ENCODE measurements at places on chromosomes 6 and 20.

DNA sequence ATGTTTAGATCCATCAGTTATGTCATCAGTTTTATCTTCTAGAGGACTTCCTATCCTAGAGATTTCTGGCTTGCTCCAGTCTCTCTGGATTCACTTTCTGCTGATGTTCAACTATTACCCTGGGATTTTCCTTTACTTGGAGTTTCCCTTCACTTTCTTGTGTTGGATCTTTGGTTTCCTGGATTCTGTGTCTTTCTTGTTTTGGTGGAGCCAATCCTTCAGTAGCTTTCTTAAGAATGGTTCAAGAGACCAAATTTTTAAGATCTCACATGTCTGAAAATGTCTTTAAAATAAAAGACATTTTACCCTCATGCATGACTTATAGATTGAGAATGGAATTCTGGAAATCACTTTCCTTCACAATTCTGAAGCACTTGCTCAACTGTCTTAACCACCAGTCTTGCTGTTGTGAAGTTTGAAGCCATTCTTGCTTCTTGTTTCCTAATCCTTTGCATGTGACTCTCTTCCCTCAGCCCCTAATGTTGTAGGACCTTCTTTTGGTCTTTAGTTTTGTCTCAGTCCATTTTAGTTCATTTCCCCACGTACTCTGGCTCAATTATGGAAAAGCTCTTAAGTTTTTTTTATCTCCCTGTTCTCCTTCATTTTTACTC, 87.9 kb downstream of the ARID1B start:
- no peak for DNase-seq

DNA sequence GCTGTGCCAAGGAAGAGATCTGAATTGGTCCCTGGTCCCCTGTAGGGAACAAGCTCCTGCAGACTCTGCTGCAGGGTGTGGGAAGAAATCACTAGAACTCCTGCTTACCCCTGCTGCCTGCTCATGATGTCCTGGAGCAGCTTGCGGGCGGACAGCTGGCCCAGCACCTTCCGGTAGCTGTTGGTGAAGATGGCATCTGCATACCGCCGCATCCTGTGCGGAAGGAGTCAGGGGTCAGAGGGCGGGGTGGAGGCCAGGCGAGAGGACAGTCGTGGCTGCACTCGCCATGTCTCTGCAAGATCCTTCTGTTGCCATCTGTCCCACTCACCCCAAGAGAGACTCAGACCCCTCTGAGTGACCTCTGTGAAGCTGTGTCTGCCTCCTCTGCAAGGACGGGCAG, 5.3 kb downstream of the GHRH start:
- no peak for DNase-seq

- DNase-seq, result no peak
Measured at GRCh38 chr6:105363100-105363754, 39.7 kb downstream of the PREP start.

- no peak for DNase-seq
Measured at GRCh38 chr6:1781817-1782184, 172.1 kb downstream of the FOXC1 start.

Data from left hindlimb (tissue), 1 donor.